Suppressor macrophage treated with lipopolysaccharide for 1 hour (primary cell): ENCODE measurements at places on chromosomes 3 and 15.

- no peak for DNase-seq
Measured at GRCh38 chr3:53485675-53486403, 8.6 kb upstream of the CACNA1D start.

DNA sequence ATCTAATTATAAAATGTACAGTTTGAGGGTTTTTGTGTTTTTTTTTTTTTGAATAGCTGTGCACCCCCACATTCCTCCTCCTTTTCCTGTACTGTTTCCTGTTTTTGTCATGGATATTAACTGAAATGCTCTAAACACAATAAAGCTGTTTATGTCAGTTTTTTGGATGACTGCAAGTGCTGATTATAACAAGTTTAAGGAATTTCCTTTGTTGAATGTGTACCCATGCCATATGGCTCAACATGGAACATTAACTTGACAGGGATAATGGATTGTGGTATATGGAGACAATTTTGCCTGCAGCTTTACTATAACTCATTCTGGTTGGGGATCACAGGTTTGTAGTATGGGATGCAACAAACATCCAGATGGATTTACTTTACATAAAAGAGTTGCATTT, 216.4 kb downstream of the TCF12 start:
- DNase-seq = no peak

DNA sequence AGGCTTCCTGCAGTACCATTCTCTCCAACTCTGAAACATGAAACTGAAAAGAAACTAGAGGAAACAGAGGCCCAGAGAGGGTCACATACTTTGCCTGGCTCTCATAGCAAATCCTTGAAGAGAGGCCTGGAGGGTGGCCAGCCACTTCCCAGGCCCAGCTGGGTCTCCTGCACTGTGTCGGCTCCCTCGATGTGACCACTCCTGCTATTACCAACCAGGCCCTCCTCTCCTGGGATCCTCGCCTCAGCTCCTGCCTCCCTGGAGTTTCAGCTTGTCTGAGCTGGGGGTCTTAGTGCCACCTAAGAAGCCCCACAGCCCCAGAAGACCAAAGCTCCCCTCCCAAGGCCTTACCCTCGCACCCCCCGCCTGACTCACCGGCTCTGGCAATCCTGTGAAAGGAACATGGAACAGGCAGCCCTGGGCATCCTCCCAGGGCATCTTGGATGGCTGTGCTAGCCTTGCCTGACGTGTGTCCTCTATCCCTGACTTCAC, 4.6 kb downstream of the LOXL1 start:
- DNase-seq = no peak

DNA sequence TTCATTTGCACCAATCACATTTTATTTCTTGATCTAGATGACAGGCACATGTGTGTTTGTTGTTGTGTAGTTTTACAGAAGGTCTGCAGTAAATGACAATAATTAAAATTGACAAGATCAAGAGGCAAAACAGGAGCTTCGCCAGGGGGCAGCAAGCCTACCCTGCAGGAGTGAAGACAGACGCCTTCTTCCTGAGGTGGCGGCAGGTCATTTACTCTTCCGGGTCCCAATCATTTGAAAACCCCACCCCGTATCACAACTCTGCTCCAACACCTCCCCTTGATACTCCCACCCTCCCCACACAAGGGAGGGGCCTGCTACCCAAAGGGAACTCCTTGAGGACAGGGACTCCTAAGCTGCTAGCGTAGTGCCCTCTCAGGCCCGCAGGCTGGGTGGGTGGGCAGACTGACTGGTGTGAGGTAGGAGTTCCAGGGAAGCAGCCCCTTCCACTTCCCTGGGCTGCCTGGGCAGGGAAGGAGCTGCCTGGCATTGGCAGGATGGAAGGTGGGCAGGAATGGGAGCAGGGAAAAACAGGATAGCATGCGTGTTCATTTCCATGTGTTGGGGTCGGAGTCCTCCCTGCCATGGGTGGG, 13.1 kb downstream of the CHDH start:
- no peak for DNase-seq

DNA sequence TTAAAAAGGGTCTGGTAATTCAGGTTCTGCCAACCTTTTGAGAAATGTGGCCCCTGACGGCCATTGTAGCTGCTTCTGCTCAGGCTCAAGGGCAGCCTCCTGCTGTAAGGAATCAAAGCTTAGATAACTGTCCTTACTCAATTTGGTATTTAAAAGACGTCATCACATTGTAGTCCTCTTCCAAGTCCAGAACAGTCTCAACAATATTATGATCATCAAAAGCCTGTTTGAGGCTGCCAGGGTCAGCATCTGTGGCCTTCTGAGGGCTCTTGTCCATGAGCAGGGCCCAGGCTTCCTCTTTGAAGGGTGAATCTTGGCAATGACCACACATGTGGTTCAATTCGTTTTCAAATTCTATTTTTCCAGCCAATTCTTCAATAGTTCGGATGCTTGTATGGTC, 6.0 kb downstream of the C3orf62 start:
- no peak for DNase-seq

GRCh38 chr3:159789017-159789416, 199.6 kb upstream of the IL12A start:
- no peak for DNase-seq

- DNase-seq = no peak
Measured at GRCh38 chr3:194812176-194812575, 126.5 kb downstream of the FAM43A start.
